ENCODE measurements at places on chromosomes 16 and 17.
A peak's percentile ranks its signal among the peaks of the same experiment; 100 is the strongest.

GRCh38 chr17:74527756-74528155, 3.5 kb downstream of the CD300LB start:
- DNase-seq, result no peak

DNA sequence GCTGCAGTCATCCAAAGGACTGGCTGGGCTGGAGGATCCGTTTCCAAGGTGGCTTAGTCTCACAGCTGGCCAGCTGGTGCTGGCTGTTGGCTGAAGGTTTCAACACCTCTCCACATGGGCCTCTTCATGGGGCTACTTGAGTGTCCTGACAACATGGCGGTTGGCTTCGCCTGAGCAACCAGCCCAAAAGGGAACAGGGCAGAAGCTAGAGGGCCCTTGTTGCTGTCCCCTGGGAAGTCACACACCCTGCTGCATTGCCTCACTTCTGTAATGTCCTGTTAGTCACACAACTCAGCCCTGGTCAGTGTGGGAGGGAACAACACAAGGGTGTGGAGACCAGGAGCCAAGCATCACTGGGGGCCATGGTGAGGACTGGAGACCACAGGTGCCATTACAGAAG, 36.6 kb downstream of the C16orf78 start:
- no peak for DNase-seq

DNA sequence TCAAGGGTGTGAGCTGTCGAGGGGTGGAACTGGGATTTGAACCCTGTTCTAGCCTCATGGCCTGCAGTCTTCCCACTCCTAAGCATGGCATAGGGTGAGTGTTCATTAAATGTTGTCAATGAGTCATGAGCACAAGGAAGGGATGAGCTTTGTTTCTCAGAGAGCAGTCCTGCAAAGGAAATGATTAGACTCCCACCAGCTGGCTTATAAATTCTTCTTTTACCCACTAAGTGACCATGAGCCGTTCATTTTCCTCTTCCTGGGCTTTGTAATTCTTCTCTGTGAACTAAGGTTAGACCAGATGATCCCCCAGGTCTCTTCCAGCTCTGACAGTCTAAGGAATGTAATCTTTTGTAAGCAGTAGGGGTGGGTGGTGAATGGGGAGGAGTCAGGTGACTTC, 47.9 kb upstream of the HNF1B start:
- no peak for DNase-seq

DNA sequence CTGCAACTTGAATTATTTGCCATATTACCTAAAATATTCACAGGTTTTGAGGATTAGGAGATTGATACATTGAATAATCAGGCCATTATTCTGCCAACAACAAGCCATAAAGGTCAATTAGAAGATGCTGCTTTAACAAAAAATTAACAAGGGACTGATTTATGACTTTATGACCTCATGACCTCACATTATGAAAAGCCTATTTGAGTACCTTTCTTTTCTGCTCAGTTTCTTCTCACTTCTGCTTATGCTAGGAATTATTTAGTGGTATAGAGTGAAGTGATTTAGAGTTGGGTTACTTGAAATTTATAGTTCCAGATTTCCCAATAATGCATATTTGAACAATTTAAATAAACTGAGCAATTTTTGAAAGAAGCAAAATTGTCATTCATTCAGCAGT, 121.6 kb downstream of the CHD9 start:
- DNase-seq, result no peak

GRCh38 chr16:1654505-1655268, 23.4 kb upstream of the JPT2 start:
- no peak for DNase-seq

- no peak for DNase-seq
These were observed 1.4 kb upstream of the PAGR1 start for GRCh38 chr16:29814592-29814991.

DNA sequence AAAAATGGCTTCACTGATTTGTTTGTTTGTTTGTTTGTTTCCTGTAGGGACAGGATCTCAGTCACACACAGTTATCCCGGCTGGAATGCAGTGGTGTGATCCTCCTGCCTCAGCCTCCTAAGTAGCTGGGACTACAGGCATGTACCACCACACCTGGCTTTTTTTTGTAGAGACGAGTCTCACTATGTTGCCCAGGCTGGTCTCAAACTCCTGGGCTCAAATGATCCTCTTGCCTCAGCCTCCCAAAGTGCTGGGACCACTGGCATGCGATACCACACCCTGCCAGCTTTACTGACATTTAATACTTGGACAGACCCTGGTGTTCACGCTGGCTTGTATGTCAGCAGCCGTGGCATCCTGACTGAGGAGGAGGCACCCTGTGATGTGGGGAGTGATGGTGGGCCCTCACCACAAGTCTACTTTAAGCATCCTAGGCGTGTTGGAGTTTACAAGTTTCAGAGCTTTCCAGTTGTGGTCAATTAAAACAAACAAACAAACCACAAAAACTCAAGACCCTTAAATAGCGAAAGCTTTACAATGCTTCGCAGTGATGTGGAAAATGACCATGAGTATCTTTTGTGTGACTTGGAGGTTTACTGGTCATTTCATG, 5.1 kb downstream of the ABCA3 start:
- DNase-seq, result no peak

DNA sequence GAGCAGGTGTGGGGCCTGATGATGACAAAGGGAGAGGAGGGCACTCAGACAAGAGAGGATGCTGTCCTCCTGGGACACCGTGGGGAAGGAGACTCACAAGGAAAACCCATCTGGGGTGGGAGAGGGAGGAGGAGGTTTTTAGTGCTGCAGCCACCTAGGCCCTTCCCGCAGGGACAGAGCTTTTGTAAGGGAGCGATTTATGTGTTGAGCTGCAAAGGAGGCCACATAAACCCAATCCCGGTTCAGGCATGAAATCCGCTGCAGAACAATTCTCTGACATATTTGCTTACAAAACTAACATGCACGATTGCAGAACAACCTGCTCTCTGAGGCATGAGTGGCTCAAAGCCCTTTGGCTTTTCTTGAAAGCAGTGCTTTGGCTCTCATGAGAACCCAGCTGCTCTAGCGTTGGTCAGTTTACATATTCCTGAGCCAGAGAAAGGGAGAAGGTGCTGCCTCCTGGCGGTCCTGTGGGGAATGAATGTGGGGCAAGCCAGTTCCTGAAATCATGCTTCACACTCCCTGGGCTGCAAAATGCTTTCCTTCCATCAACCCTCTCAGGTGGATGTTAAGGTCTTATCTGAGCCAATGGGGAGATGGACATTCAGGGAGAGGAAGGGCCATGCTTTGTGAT, 122.4 kb upstream of the NLRP1 start:
- peak; percentile 8 for DNase-seq

DNA sequence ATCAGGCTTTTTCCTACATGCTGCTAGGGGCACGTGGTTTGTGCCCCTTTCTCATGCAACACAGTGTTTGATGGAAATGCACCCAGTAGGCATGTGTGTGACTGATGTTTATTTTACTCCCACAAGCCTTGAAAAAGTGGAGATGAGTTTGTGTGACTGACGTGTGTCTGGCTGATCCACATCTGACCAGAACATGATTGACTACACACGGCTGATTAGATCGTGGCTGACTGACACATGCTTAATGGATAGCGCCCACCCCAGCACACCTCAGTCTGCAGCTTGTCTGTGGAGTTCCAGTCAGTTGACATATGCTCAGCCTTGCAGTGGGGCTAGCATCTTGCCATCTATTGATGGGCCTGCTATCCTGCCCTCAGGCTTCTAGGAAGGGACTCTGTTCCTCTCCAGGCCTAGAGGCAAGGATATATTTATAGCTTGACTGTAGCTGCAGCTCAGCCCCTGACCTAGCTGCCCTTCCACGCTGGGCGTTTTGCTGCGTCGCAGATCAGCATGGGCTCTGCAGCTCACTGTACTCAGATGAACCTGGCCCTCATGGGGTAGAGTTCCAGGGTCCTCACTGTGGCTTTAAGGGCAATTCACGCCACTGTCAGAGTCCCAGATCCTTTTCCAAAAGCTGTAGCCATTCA, 112.3 kb downstream of the HS3ST2 start:
- no peak for DNase-seq

DNA sequence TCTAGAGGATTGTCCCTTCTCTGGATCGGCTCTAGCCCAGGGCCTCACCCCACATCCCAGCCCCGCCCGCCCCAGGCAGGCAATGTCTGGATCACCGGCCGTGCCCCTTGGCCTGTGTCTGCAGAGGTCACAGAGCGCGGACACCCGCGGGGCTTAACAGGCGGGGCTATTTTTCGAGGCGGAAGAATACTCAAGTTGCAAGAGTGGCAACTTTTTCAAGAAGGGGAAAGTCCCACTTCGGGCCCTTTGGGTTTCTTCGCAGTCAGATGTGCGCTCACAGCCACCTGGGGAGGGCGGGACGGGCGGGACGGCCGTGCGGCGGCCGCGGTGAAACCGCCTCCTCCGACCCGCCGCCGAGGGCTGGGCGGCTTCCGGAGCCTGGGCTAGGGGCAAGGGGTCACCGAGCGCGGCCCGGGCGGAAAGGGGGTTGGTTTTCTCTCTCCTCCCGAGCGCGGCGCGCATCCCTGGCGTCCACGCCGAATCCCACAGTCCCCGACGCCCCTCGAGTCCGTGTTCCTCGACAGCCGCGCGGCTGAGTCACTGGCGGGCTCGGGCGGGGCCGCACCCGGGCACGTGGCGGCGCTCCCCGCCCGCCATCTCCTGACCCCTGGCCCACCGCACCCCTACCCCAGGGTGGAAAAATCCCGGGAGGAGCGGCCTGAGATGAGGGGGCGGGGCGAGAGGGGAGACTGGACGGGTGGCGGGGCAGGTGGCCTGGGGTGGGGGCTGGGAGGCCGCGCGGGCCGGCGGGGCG, 1.2 kb upstream of the PFN1 start:
- DNase-seq, result peak; percentile 13

- DNase-seq, result no peak
These were observed 149.9 kb downstream of the CLEC16A start for GRCh38 chr16:11094075-11094856.

DNA sequence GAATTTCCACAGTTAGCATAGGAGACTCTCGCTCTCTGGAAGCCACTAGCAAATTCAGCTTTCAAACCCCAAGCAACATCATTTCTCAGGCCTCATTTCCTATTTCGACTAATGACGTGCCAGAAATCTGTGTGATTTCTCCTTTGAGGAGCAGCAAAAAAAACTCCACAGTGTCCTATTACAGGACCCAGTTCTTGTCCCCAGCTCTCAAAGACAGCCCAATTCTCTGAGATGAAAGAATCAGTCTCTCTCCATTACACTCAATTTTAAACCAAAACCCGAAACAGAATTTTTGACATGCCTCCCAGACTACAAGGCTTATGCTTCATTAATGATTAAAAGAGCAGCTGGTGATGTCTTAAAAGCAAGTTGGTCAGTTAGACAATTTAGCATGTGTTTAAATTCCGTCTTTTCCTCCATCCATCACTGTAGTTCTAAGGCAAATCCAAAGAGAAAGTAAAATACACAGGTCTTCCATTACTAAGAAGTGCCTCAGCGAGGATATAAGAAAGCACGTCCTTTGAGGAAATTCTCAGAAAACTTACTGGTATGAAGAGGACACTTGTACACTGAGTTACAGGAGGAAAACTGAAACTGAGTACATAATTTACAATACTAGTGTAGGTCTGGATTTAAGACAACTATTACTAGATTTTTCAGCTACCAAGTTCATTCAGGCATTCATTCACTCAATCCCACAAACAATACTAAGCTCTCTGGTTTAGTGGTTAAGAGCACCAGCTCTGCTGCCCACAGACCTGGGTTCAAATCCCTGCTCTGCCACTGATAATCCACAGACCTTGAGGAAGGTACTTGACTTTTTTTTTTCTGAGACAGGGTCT, 12.5 kb downstream of the TOM1L2 start:
- no peak for DNase-seq

DNA sequence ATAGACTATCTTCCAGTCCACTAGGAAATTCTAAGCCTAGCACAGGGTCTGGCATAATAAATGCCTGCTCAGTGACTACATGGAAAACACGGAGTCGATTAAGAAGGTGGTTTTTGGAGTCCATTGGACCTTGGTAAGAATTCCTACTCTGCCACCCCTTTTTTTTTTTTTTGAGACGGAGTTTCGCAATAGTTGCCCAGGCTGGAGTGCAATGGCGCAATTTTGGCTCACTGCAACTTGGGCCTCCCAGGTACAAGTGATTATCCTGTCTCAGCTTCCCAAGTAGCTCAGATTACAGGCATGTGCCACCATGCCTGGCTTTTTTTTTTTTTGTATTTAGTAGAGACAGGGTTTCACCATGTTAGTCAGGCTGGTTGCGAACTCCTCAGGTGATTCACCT, 123.2 kb downstream of the HS3ST2 start:
- no peak for DNase-seq

- DNase-seq, result no peak
These were observed 7.6 kb downstream of the CACNG5 start for GRCh38 chr17:66842505-66842904.

GRCh38 chr17:42421507-42422338, 1.3 kb downstream of the CAVIN1 start:
- peak; percentile 73 for DNase-seq

- DNase-seq, result no peak
These were observed 6.6 kb downstream of the NEUROD2 start for GRCh38 chr17:39600997-39601597.

DNA sequence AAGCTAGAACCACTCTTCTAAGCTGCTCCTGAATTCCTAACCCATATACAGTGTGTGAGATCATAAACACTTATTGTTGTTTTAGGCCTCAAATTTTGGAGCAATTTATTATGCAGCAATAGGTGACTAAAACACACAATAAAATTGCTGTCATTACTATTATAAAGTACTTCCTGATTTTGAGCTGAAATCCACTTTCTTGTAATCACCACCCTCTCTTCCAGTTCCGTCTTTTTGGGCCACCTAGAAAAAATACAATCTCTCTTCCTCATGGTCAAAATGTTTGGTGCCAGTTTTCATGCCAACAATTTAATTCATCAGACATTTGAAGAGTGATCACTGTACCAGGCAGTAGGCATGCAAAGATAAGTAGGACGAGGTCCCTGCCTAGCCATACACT, 43.3 kb upstream of the NF1 start:
- DNase-seq, result no peak

DNA sequence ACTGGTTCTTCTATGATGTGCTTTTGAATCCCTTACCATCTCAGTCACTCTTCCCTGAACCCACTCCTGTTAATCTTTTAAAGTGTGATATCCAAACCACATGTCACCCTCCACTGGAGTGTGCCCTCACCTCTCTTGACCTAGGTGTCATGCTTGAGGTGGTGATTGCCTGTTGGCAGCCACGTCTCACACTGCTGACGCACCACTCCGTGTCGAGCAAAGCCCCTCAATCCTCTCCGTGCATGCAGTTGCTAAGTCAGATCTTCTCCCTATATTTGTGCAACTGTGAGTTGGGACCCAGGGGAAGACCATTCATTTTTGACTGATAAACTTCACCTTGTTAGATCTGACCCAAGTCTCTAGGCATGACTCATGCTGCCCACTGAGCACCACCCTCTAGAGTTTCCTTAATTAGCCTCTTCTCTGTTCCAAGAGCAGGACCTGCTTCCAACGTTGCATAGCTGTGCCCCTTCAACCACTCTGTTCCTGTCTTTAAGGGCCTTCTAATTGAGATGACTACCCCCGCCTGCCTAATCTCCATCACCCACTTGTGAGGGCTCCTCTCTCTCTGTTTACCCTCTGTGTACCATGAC, 2.7 kb downstream of the MYH13 start:
- DNase-seq, result no peak

GRCh38 chr16:1870365-1871082, 1.4 kb downstream of the MEIOB start:
- peak; percentile 15 for DNase-seq

All from amniotic stem cell (primary cell).